ENCODE measurements at places on chromosomes 12 and 14.

DNA sequence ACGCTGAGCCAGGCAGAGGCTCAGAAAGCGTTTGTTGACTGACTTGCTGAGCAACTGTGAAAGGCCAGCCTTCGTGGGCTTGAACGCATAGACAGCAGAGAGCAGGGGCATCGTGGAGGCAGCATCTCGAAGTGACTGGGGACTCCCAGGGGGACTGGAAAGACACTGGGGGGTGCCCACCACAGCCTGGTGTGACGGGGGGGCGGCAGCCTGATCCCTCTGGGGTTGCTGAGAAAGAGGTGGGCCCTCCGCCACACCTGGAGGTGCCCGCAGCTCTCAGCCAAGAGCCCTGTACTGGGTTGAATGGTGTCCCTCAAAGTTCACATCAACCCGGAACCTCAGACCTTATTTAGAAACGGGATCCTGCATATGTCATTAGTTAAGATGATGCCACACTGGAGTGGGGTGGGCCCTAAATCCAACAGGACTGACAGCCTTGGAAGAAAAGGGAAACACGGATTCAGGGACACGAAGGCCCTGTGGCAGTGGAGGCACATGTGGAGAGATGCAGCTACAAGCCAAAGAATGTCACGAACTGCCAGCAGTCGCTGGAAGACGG is 84.6 kb downstream of the RFLNA start:
- no peak for DNase-seq

DNA sequence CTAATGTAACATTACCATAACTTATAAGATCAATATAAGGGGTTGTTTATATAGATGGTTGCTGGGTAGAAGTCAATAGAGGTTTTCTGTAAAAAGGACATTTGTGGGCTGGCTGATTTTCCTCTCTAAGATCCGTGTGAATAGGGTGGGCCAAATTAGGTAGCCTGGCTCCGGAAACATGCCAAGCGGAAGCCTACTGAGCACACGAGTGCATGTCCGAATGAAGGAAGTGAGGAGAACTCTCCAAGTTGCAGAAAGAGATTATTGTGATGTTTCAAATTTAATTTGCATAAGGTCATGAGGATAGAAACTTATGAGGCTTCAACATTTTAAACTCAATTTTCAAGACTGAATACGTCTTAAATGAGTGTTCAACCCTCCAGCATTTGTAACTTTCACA is 356.7 kb downstream of the SNAPC1 start:
- no peak for DNase-seq

DNA sequence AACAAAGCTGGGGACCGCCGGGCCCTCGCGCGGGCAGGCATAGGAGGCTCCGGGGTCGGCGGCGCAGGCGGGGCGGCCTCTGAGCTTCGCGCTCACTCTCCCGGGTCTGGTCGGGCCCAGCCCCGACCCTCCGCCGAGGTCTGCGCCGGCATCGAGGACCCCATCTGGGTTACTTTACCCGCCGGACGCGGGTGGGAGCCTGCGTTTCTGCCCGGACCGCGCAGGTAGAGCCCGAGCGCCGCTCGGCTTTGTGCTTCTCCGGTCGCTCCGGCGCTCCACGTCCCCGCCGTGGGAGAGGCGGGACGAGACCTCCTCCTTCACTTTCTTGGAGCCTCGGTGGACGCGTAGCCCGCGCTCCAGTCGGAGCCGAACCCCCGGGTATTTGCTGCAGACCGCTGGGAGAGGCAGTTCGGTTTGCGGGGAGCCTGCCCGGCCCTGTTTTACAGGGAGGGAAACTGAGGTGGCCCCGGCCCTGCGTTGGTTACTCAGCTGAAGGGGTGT is 63.2 kb downstream of the FBXL14 start:
- peak; percentile 12 for DNase-seq

- DNase-seq: no peak
Observed at GRCh38 chr12:13100605-13100881, 2.9 kb downstream of the GSG1 start.

GRCh38 chr14:77979171-77979570 is 179.3 kb downstream of the ADCK1 start:
- no peak for DNase-seq

- DNase-seq: no peak
Observed at GRCh38 chr14:54474232-54474793, 14.5 kb downstream of the GMFB start.

DNA sequence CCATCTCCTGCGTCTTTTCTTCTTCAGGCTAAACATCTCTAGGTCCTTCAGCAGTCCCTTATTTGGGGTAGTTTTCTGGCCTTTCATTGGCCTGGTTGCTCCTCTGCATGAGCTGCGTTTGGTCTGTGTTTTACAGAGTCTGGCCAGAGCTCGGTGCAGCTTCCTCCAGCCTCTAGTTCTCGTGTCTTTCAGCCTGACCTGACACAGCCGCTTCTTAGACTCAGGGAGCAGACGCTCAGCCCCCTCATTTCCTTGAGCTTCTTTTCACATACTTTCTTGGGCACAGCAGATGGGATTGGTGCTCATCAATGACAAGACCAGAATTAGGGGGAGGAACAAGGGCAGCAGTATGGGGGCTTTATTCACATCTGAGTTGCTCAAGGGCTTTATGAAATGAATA is 13.6 kb upstream of the GSG1 start:
- no peak for DNase-seq

GRCh38 chr14:58131386-58131785 is 20.6 kb downstream of the ARMH4 start:
- no peak for DNase-seq

- DNase-seq: peak; percentile 23
Observed at GRCh38 chr14:86933958-86934595, 1058.9 kb downstream of the GALC start.

DNA sequence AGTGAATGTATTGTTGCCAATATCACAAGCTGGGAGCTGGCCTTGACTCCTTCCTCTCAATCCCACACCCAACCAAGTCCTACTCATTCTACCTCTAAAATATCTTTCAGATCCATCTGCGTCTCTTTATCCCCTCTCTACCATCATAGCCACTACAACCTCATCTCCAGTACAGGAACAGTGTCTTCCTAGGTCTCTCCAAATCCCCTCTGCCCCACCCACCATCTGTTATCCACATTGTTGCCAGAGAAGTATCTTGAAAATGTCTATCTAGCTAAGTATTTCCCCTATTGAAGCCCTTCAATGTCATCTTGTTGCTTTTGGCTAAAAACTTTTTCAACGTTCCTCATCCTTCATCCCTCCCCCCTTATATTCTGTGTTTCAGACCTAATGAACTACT is 244.7 kb downstream of the C12orf75 start:
- DNase-seq: peak; percentile 56

DNA sequence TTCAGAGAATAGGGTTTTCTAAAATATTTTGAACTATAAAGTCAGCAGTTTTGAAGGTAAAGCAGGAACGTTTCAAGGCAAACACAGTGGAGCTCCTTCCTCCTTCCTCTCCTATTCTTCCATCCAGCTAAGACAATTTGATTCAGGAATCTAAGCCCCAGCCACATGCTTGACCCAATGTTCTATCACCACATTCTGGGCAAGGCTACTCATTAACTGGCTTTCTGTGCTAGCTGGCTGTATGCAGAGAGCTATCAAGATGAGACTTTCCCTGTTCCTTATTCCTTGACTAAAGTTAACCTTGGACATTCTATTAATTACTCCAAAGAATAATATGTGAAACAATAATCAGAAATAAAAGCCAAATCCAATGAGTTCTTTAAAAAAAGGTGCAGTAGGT is 266.9 kb downstream of the NOVA1 start:
- no peak for DNase-seq

DNA sequence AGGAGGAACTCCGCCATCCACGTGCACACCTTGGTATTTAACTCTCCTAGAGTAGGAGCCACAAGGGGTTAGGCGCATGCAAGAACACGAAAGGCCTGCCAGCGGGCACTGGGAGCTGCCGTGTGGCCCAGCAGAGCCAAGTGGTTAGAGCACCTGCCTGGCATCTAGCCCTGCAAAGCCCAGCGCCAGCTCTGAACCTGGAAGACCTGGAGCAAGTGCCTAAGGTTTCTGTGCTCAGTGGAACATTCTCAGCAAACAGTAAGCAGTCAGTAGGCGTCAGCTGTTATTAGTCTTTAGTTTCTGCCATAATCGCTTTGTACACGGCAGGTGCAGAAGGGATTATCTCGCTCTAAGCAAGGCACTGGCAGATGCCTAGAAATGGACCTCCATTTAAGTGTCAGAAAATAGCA is 55.4 kb downstream of the SETD3 start:
- DNase-seq: peak; percentile 100

GRCh38 chr12:52139579-52140062 is 52.2 kb downstream of the KRT80 start:
- peak; percentile 36 for DNase-seq

- DNase-seq: no peak
Observed at GRCh38 chr14:91238661-91239060, 5.8 kb downstream of the GPR68 start.

DNA sequence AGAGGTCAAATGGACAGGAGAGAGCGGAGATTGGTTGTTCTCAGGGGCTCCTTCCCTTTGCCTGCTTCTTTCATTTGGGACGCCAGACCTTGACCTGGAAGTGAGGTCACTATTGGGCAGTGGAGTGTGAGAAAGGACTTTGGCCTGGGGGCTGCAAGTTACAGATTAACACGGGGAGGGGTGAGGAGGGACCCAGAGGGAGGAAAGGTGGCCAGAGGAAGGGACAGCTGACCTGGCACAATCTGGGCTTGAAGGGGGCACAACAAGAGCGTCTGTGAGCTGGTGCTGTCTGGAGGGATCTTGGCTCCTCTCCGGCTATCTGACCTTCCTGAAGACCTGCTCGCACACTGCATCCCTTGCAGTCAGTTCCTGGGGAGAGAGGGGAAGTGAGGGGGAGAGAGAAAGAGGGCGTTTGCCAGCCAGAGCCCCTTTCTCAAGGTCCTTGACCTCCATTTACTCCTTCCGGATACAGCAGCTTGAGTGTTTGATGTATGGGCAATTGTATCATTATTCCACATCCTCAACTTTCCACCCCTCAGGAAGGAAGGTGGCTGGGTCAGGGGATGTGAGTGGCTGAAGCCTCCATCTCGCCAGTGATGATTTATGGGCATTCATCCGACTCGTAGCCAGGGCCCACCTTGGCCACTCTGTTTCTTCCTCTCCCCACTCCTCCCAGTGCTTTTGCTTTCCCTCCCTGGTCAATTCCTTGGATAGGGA is 4.7 kb downstream of the RBP5 start:
- no peak for DNase-seq

DNA sequence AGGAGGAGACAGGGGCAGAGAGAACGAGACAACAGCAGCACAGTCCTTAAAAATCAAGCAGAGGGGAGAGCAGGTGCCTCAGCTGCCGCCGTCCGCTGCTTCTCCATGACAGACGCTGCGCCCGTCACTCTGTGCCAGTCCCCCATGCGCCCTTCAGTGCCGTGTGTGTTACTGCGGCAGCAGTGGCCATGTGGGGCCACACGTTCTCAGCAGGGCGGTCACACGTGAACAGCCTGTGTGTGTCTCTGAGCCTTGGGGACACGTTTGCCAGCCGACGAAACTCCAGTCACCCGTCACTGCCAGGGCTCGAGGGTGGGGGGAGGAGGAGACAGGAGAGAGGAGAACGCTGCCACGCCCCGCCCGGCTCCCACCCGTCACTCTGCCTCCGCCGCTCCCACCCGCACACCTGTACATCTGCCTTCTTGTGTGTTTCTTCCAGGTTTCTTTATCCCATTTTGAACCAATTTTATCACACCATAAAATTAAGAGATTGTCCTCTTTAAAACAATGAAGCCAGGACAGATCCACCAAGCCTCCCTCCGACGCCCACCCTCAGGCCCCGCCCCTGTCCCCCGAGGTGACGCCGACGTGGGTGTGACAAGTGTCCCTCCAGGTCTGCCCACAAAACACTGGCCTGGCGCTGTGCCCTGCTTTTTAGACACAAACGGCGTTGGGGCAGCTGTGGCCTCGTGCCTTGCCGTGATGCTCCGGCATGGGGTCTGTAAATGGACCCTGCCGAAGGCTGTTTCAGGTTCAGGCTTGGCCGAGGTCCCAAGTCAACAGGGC is 58.2 kb downstream of the GALNT9 start:
- DNase-seq: no peak

- DNase-seq: no peak
Observed at GRCh38 chr12:89319122-89319521, 33.2 kb downstream of the DUSP6 start.

GRCh38 chr14:59150990-59151389 is 37.5 kb upstream of the DAAM1 start:
- no peak for DNase-seq

All from NCI-H524 (cell line).